CD4-positive, alpha-beta T cell treated with Interleukin-6 for 4 hours (primary cell): ENCODE measurements at places on chromosomes 16 and 17.

- no peak for DNase-seq
Measured at GRCh38 chr16:86391984-86392383, 118.3 kb upstream of the FOXF1 start.

DNA sequence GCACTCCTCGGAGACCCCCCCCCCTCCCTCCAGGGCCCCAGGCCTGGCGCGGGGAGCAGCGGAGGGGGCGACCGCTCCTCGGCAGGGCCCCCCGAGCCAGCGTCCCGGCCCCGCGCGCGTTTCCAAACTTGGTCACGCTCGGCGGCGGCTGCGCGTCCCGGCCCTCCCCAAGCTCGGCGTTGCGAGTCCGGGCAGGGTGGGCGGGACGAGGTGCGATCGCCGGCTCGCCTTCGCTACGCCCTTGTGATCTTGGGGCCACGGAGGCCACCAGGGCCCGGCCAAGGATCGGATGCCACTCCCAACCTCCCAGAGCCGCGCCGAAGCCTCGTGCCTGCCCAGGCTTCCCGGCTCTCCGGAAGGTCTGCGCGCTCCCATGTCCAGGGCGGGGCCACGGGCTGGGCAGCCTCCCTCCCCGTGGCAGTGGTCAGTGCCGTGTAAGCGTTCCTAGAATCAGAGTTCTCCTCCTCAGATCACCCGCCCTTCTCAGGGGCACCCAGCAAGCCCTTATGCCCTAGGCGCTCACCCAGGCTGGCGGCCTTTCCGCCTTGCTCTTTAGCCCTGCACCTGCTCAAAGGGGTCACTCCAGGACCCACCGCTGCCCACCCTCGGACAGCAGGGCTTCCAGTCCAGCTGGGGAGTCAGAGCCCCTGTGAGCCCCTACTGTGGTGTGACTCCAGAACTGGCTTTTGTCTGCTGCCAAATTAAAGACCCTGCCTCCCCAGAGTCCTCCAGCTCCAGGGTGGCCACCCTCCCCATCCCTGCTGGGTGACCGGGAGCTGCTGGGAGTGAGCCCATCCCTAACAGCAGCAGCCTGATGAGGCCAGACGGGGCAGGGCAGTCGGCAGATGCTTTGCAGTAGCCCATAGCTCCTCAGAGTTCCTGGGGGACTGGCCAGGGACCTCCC, 12.2 kb upstream of the MRPS23 start:
- no peak for DNase-seq

DNA sequence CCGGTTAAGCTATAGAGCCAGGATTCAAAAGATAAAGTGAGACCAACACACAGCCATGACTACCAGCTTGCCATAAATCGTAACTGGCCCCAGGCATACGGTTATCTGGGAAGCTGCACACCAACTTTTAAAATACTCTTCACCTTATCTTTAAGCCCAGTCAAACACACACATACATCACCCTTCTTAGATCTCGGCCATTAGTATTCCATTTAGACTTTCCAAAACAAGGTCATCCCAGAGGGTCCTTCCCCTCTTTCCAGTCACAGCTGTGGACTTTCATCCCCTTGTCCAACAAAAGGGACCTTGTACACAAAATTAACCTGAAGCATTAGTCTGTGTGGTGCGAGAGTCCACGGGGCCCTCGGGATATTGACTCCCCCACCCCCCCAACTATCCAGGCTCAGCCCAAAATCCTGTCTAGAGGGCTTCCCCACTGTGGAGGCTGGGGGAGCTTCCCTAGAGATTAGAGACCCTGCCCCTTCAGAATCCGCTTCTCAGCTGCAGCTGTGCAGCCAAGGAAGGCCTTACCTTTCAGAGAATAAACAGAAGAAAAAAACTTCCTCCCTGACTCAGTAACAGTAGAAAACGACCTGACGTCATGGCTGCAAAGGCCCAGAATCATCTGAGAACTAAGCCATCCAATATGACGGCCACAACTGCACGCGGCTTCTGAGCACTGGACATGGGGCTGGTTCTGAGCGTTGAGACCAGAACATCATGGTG, 9.9 kb downstream of the ZFHX3 start:
- no peak for DNase-seq

- no peak for DNase-seq
Measured at GRCh38 chr17:47013341-47013740, 34.3 kb upstream of the RPRML start.

DNA sequence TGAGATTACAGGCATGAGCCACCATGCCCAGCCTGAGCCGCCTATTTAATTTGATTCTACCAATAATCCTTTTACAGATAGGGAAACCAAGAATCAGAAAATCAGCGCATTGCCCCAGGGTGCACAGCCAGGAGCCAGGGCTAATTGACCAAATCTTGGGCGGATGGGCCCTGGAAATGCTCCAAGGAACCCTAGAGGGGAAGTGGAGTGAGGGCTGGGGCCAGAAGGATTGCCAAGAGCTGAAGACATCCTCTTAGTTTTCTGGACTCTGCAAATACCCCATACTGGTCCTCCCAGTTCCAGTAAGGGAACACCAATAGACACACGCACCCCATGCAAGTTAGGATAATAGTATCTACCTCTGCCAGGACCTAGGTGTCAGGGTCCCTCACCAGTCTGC, 3.8 kb downstream of the FHOD1 start:
- DNase-seq = no peak

GRCh38 chr16:78340590-78340989, 241.1 kb downstream of the WWOX start:
- no peak for DNase-seq

- DNase-seq = no peak
Measured at GRCh38 chr16:78551487-78552085, 452.1 kb downstream of the WWOX start.

GRCh38 chr16:82302042-82302727, 132.2 kb upstream of the MPHOSPH6 start:
- DNase-seq = no peak

- no peak for DNase-seq
Measured at GRCh38 chr16:19291475-19291874, 5.9 kb downstream of the CLEC19A start.

DNA sequence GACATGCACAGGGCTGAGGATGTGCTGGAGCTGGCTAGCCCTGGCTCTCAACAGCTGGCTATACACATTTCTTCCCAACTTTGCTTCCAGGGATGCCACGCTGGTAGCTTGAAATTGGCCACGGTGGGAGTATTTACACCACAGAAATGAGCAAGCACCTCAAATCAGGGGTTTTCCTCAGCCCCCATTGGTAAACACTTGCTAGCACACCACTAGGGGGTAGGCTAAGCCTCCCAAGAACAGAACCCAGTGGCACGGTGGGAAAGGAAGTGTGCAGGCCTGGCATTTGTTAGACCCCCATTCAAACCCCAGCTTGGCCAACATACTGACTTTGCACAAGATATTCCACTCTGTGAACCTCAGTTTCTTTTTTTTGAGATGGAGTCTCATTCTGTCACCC, 12.9 kb downstream of the DRC3 start:
- no peak for DNase-seq

GRCh38 chr16:14125000-14125681, 54.0 kb downstream of the MRTFB start:
- DNase-seq = no peak

DNA sequence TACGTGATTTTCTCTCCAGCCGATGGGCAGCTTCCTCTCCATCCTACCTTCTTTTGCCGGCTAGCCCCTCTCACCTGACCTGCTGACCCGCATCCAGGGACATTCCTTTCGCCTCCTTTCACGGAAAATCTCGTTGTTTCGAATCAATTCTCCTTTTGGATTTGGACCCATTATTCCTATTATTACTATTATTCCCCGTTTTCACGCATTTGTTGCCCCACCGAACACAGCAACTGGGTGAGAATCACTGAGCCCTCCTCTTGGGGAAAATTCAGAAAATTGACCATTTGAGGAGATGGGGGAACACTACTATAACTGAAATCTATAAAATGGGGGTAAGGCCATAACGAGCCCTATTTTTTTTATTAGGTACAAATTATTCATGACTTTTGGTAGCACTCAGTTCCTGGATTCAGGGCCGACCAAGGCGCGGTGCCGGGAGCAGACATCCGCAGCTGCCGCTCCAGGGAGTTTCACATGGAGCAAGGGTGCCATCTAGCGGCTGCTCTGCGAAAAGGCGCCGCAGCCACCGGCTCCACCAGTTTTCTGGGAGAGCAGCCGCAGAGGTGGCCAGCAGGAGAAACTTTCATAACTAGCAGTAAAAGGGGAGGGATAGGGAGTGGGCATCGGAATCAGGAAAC, 3.3 kb upstream of the HOXB8 start:
- peak; percentile 87 for DNase-seq

GRCh38 chr16:2798723-2799204, 494 bp downstream of the PRSS41 start:
- DNase-seq = no peak

- no peak for DNase-seq
Measured at GRCh38 chr16:15141586-15141985, 47.5 kb upstream of the RRN3 start.

GRCh38 chr17:78581304-78581703, 4.1 kb upstream of the DNAH17 start:
- no peak for DNase-seq

DNA sequence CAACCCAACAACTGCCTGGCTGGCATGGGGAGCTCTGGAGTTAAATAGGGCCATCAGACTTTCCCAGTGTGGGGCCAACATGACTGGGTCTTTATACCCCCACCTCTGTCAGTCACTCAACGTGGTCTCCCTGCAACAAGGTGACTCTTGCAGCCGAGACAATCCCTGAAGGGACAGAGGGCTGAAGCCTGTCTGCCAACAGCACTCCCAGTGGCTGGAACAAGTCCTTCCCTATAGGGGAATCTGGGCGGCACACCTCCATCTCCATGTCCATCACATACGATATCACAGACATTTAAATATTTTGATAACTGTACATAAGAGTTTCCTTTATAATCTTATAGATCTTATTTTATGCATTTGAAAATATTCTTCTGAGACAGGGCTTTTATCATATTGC, 4.8 kb upstream of the MAPT start:
- no peak for DNase-seq

DNA sequence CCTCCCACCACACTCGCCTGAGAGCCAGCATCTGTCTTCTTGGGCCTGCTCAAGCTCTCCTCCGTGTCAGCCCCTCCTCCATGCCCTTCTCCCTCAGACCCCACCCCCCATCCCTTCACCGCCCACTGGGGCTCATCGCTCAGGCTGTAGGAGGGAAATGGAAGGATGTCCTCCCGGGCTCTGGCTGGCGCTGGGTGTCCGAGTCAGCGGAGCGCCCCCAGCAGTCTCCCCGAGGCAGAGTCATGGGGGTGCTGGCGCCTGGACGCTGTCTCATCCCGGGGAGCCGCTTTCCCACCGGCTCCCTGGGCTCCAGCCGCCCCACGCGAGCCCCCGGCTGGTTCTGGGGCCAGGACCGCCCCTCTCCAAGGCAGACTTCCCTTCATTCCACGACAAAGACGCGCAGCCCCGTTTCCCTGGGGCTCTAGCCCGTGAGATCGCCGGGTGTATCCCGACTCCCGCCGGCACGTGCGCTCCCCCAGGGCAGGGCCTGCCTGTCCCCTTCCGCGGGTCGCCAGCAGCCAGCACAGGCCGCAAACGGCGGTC, 428 bp upstream of the ANTKMT start:
- peak; percentile 56 for DNase-seq

DNA sequence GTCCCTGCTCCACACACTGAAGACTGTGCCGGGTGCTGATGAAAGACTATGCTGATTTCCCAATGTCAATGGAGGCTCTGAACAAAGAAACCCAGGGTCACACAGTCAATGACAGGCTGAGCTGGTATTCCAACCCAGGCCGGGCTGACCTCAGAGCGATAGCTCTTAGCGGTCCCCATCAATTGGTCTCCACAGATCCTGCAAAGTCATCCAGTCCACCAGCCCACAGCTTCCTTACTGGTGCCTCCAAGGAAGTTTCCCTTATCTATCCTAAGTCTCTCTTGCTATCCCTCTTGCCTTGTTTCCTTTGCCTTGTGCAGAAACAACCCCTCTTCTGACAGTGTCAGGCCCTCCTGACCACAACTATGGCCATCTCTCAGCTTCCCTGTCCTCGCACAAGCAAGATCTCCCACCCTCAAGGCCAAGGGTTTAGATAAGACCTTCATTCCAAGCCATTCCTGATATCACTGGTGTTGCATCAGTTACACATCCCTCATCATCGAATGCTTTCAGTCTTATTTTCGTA, 52.7 kb upstream of the KSR1 start:
- DNase-seq = no peak

DNA sequence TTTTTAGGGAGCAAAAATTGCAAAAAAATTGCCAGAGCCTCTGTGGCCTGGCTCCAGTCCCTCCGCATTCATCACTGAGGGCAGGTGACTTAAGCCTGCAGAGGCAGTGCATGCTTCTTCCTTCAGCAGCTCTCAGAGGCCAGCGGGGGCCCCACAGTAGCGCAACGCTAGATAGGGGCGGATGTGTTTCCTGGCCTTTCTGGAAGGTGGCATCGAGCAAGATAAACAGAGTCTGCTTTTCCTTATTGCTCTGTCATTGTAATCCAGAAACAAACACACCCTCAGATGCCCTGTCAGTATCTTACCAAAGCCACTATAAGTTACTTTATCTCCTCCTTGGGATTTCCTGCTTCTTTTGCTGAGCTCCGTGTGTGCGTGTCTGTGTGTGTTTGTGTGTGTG, 75.5 kb upstream of the IRX6 start:
- no peak for DNase-seq

DNA sequence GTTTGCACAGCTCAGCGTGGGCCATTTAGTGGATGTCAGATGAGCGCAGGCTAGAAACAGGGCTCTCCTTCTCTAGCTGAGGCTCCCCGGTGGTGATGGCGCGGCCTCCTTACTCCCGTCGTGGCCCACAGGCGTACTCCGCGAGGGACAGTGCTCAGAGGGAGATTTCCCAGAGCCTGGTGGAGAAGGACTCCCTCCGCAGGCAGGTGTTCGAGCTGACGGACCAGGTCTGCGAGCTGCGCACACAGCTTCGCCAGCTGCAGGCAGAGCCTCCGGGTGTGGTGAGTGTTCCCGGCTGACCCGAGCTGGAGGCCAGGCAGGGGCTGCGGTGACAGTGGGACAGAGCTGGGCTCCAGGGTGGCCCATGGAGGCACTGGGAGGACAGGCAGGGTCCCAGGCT, 21.4 kb downstream of the CARD14 start:
- no peak for DNase-seq

- no peak for DNase-seq
Measured at GRCh38 chr16:67445913-67446907, 15.3 kb downstream of the HSD11B2 start.

GRCh38 chr16:19415461-19415860, 2.2 kb upstream of the TMC5 start:
- DNase-seq = no peak

GRCh38 chr16:52433643-52434042, 113.3 kb downstream of the TOX3 start:
- DNase-seq = no peak

DNA sequence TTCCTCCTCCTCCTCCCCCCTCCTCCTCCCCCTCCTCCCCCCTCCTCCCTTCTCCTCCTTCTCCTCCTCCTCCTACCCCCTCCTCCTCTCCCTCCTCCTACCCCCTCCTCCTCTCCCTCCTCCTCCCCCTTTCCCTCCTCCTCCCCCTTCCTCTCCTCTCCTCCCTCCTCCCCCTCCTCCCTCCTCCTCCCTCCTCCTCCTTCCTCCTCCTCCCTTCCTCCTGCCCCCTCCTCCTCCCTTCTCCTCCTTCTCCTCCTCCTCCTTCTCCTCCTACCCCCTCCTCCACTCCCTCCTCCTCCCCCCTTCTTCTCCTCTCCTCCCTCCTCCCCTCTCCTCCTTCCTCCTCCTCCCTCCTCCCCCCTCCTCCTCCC, 6.6 kb upstream of the PDP2 start:
- no peak for DNase-seq
